ENCODE measurements at places on chromosomes 3 and 15.

DNA sequence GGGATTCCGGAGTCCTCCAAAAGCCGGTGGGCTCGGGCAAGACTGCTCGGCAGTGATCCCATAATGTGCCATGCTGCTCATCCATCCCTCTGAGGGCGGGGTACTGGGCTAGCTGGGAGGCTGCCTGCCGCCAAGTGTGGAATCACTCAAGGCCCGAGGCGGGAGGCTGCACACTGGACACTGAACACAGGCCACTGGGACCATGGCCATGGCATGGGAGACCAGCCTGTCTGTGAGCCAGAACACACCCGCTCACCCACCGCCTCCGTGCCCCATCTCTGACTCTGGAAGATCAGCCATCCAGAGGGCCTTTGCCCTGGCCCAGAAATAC lies 1.4 kb downstream of the C3orf22 start:
- no peak for DNase-seq

- no peak for DNase-seq
Measured at GRCh38 chr3:13615019-13615528, 66.1 kb downstream of the FBLN2 start.

DNA sequence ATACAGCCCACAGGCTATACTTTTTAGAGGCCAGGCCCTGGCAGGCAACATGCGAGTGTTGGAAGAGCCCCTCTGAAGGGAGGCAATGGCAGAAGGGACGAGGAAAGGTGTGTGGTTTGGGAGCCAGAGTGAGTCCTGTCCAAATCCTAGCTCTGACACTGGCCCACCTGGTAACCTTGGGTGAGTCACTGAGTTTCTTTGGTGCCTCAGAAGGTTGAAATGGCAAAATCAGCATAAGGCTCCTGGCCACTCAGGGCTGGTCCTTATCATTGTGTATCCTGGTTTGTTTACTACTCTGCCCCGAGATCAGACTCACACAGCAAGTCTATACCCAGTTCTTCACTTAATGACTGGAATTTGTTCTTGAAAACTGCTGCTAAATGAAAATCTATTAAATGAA lies 71.4 kb upstream of the TLE3 start:
- no peak for DNase-seq

DNA sequence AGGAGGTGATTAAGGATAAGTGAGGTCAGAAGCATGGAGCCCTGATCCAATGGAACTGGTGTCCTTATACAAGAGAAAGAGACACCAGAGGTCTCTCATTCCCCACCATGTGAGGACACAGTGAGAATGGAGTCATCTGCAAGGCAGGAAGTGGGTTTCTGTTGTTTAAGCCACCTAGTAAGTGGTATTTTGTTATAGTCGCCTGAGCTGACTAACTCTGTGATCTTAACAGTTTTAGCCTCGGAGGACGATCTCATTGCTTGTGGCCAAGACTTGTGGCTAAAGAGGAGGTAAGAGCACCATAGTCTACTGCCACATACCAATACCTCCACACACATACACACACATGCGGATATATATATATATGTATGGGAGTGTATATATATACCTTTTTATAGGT lies 73.8 kb downstream of the MCTP2 start:
- DNase-seq, result no peak

- no peak for DNase-seq
Measured at GRCh38 chr15:78915341-78916087, 29.3 kb downstream of the CTSH start.

GRCh38 chr3:172939651-172940293 lies 189.2 kb downstream of the ECT2 start:
- DNase-seq, result no peak

DNA sequence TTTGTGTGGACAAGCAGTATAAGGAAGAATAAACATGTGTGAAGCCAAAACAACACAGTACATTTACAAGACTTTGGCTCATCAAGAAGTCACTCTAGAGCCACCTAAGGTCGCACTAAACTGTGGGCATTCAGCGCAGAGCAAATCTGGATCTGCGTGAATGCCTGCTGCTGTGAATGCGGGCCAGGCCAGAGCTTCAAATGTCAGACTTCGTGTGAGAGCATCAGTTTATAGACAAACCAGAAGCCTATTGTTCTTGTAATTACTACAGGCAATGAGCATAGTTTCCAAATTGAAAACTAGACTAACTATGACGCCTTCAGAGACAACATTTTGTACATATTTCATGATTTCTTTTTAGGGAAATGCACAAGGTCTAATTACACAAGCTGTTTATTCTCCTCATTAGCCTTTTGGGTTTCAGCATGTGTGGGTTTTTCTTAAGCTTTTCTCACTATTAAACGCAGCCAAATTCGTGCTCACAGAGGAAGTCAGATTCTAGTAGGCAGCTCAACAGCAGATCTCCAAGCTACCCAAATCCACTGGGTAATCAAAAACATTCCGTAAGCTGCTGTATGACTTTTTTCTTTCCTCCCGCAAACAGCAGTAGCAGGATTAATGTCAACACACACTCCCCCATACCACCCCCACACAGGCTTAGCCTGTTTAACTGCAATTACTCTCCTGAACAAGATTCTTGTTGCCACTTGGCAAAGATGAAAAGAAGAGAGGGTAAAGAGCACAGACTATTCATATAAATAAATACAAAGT lies 84.5 kb upstream of the SETMAR start:
- DNase-seq, result no peak

DNA sequence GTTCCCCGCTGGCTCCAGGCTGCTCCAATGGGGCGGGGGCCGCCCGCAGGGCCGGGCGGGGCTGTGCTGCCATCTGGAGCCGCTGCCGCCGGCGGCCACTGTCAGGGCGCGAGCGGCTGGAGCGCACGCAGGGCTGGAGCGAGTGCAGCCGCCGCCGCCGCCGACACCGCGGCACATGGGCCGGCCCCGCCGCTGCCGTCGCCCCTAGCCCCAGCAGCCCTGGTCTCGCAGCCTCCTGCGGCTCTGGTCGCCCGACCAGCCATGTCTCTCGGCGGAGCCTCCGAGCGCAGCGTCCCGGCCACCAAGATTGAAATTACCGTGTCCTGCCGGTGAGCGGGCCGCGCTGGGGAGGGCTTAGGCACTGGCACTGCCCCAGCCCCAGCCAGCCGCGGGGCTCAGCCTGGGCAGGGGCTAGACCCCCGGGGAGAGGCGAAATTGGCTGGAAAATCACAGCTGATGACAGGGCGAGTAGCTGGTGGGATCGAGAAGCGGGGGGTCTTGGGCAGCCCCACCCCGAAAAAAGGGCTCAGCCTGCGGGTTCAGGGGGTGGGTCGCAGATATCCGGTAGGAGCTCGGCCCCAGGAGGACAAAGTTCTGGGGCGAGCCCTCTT lies at the start of gene CPNE9:
Gene CPNE9 (plus strand): TSS at position 98 of the 611 bp plus-strand sequence. CDS start 164 bp downstream, at position 262.
- no peak for DNase-seq

GRCh38 chr3:31710123-31710803 lies 177.5 kb downstream of the STT3B start:
- DNase-seq, result no peak

DNA sequence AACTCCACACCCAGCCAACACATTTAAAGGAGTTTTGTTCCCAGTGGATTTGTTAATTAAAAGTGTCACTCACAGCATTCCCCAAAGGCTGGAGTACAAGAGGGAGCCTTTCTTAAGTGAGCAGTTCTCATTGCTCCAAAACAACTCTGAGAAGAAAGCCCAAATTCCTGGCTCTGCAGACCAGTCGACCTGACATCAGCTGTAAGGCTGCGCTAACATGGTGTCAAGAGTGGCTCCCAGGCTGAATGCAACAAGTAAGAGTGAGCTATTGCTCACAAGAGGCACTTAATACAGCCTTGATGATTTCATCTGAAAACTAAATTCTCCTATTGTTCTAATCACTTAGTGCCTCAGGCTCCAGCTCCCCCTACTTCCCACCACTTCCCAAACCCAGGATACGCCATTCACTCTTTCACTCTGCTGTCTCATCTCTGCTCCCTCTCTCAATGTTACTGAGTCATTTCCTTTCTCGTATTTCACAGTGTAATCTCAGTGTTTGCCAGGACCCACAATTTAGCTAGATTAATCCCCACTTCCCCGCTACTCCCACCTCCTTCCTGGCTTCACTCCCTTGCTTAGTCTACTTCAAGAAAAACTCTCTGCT lies 81.8 kb downstream of the WWTR1 start:
- DNase-seq, result no peak

DNA sequence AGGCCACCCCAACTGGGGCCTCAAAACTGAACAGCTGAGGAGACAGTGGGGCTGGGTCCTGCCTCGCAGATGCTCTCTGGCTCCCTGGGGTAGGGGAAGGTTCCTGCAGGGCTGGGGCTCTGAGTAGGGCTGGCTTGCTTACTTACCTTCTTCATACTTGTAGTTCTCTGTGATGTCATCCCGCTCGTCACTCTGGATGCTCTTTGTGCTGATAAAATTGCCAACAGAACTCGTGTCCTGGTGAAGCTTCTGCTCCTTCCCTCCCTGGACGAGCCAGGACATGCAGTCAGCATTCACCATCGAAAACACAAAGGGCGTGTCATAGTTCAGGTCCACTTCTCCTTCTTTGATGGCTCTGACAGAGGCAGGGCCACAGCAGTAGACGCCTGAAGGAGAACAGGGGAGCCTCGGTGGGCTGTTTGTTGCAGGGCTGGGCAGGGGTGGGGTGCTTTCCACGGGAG lies 17.9 kb upstream of the EPB42 start:
- DNase-seq, result no peak

DNA sequence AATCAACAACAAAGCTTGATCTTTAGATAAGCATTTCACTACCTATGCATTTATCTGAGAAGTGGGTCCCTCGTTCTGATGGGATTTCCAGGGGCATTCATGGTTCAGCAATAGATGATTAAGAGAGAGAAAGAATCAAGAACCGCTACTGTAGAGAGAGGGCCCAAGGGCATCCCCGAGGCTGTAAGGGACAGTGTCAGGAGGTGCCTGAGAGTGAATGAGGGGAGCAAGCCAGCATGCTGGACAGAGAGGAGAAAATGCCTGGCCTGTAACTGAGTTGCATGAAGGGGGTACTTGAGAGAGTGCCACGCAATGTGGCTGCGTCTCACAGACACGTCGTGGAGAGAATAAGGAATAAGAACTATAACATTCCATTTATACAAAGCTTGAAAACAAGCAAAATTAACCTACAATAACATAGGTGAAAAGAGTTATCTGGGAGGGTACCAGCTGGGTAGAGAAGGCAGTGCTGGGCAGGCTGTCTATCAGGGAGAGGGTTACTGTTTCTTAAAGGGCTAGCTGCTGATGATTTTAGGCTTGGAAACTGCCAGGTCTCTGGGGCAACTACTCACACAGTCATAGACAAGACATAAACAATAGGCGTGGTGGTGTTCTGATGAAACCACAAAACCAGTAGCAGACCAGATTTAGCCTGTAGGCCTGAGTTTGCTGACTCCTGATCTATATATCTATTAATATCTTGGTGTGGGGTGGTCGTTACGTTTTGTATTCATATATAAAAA lies 374.6 kb upstream of the CFAP20DC start:
- no peak for DNase-seq

- DNase-seq, result no peak
Measured at GRCh38 chr3:72270072-72270681, 485.2 kb upstream of the PROK2 start.

GRCh38 chr15:71290881-71291635 lies 175.8 kb downstream of the THSD4 start:
- DNase-seq, result no peak

DNA sequence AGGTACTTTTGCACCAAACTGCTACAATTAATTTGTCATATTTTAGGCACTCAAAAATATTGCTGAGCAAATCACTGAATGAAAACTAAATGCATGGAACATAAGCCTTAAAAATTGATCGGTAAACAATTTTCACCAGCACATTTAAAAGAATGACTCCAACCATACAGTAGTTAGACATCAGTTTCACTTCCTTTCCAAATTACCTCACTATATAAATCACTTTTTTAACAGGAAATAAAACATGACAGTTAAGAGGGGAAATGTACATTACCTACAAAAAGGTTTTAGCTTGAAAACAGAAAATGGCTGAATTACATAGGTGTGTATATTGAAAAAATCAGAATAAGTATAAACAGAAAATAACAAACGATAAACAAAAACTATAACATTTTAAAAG lies 108.4 kb downstream of the SERPINI1 start:
- no peak for DNase-seq

Measured in cortex of kidney (tissue), 1 donor.